ENCODE measurements at places on chromosomes 5 and 9.

DNA sequence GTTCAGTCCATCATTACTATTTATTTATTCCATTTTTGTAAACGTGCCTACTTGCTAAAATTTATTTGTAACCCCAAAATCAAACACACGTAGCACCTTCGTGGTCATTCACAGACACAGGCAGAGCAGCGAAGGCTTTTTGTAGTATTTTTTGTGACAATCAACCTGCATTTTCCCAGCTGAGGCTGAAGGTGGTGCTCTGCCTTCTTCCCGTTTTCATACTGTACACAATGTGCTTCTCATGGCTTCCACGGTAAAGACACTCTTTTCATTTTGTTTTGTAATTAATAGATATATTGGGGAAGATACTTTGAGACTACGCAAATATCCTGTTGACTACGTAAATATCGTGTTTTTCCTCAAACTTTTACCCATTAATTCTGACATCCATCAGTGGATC lies 19.4 kb downstream of the DAP start:
- DNase-seq: no peak

DNA sequence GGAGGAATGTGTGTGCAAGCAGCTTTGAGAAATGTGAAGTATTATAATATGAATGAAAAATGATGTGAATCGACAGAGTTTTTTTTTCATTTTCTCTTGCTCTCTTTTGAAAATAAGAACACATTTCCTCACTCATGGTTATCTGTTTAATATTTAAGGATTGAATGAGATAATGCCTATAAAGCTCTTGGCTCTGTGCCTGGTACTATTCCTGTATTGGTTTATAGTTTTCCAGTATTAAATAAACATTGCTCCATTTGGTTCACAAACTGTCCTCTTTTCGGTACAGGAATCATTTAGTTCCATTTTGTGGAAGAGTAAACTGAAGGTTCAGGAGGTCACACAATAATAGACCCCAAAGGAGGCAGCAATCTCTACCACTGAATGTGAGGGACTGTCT lies 1185.5 kb upstream of the WWC1 start:
- no peak for DNase-seq

DNA sequence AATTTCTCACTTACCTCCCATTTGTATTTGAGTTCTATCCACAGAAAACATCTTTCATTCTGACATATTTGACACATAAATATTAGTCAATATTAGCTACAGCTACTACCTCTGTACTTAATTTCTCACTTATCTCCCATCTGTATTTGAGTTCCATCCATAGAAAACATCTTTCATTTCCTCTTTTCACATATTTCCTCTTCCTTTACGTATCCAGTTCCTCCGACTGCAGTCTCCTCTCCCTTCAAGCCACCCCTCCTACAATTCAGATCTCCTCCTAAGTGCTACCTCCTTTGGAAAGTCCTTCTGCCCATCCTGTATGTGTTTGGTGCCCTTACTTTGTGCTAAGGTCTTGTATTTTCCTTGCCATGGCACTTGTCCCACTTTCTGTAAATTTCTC lies 1.6 kb downstream of the SREK1IP1 start:
- DNase-seq: no peak

DNA sequence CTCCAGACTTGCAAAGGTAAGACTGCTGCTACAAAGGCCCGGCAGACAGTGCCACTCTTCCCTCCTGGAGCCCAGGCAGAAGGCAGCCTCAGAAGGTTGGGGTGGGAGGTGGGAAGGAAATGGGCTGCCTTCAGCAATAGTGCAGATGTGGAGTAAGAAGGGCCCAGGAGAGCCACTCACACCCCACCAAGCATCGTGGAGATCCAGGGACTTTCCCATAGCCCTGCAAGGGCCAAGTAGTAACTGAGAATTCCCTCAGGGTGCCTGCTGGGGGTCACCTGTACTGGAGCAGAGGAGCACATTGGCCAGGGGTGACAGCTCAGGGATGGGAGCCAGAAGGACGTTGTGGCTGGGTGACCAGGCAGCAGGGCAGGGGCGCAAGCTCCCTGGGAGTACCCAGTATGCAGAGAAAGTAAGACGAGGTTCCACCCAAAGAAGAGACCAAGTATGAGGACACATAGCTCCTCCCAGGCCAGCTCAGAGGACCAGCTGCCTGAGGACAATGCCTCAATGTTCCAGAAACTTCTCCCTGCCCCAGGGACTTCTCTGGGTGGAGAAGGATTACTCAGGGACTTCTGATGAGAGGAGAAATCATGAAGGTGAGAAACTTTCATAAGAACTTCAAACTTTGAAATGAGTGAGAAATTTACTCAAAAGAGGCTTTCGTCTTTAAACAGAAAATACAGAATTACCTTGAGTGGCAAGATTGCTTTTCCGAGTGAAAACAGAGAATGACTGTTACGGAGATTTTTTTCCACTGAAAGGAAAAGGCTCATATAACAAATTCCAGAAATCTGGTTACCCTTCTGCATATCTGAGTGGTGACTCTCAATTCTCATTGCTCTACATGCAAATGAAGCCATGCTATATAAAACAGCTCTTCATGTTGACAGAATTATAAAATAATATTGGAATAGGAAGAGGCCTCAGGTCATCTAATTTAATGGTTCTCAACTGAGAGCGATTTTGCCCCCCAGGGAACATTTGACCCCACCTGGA lies 87.9 kb upstream of the TRIO start:
- no peak for DNase-seq

DNA sequence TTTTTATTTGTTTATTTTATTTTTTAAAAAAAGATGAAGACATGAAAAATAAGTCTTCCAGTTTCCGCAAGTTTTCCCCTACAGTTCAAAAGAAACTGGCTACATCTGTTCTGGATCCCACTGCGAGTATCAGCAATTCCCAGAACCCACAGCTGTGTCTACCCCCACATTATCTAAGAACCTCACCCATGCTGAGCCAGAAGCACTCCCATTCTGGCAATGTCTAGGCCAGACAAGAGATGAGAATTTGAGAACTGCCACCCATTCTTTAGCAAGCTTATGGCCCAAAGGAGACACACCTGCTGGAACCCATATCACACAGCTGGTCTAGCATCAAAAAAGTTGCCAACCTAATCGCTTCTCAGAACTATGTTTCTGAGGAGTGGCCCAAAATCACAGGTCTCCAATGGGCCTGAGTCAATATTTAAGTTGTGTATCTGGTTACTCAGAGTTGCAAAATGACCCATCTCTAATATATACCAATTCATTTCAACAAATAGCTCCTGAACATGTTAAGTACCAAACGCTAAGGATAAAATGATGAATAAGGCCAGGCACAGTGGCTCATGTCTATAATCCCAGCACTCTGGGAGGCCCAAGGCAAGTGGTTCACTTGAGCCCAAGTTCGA lies 27.1 kb downstream of the MTMR12 start:
- DNase-seq: no peak

DNA sequence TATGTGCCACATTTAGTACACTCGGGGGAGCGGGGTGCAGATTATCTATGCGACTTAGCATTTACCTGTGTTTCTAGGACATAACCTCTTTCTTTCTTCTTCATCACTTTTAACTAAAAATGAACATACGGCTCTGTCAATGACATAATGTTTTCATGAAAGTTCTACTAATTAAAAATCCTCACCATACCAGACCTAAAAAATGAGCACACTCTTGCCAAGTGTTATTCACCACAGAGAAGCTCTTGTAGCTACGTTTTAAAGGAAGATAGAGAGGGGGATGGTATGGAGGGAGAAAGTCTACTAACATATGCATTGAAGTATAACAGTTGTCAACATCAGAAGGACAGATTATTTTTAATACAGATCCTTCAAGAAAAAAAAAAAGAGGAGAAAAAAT lies 1.6 kb downstream of the CDH10 start:
- DNase-seq: no peak

GRCh38 chr9:132773764-132774339 lies 103.6 kb downstream of the GTF3C4 start:
- DNase-seq: no peak

DNA sequence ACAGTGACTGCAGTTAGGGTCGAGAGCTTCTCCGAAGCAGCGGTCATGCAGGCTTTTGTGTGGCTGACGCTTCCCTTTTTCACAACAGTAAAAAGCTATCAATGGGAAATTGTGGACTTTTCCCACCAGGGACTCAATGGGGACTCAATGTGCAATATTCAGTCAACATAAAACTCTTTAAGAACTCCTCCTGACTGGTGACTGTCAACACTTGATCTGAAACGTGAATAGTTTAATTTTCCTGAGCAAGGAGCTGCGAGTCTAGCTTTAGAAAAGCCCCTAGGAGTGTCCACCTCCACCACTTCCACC lies 28.7 kb downstream of the EXOC3 start:
- DNase-seq: no peak

GRCh38 chr5:113487781-113488644 lies at the start of gene MCC:
TSS of gene MCC (minus strand) at chr5:113488453.
- DNase-seq: no peak

DNA sequence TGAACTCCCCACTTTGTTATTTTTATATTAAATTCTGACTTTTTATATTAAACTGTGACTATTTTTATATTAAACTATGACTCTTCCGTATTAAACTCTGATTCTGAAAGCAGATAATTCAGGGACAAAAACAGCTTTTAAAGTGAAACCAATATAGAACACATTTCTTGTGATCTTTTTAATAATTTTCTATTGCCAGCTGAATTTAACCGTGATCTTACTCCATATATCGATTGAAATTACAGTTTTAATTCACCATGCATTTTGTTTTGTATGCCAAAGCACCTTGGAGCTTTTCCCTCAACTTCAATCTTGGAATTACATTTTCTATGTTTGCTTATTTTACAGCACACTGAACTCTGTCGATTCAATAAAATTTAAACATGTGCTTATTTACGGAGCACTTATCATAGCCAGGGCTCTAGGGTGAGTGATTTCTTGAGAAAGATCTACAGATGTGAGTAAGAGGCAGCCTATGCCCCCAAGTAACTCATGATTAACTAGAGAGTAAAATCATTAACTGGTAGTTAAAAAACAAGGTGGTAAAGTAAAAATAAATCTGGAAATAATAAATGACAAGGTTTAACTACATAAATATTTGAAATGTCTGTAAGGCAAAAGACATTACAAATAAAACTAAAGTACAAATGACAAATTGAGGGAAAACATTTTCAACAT lies 72.9 kb upstream of the ALDH1B1 start:
- no peak for DNase-seq

DNA sequence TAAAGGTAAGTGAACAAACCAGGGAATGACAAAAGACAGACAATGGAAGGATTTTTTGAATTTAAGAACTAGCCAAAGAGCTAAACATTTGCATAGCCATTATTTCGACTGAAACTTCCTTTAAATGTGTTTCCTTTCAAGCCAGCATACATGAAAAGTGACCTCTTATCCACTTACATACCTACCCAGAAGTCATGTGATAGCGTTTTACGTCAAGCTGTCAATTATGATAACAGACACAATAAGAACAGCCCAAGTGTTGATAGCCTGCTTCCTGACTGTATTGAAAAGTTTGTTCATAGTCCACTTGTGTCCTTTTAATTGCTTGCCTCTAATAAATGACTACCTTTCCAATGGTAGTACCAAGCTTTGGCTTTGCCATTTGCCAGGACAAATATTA lies 206.0 kb downstream of the NFIB start:
- no peak for DNase-seq

- no peak for DNase-seq
These were observed 66.6 kb upstream of the GARNL3 start for GRCh38 chr9:127197861-127198430.

DNA sequence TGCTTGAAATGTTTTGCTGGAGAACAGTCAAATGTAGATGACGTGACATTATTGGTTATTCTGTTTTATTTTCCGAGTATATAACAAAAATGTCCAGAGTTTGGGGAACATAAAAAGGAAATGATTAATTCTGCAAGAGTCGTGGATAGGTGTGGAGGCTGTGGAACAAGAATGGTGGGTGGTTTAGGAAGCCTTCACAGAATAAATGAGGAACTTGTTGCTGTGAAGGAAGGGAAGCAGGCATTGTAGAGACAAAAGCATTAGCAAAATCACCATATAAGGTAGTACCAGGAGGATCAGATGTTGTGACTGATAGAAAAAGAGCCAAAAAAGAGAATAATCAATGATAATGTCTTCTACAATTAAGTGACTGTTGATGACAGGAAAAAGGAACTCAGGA lies 66.2 kb upstream of the CNTLN start:
- DNase-seq: no peak

Measured in GM18507 (cell line).